Stimulated activated CD8-positive, alpha-beta memory T cell treated with anti-CD3 and anti-CD28 coated beads, Interleukin-7, amount 100 ng/mL, for 4 hours (primary cell): ENCODE measurements at places on chromosomes 5 and 9.

- no peak for DNase-seq
These were observed 9.7 kb upstream of the SUSD3 start for GRCh38 chr9:93048566-93049448.

- no peak for DNase-seq
These were observed 1.1 kb upstream of the DOCK2 start for GRCh38 chr5:169635936-169636335.

DNA sequence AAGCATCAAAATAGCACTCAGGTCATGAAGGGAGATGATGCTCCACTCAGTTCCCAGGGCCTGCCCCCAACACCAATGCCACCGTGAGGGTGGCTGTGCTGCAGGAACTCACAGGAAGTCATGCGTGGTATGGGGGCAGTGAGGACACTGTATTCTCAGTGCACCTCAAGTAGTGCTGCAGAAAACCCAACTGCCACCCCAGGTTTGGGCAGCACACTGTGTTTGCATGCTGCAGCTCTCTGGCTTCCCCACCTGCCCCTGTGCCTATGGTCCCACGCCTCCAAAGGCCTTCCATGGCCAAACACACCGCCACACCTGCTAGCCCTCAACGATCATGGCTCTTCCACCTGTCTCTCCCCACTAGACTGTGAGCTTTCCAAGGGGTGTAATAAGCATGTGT lies 14.3 kb downstream of the LHFPL2 start:
- no peak for DNase-seq

DNA sequence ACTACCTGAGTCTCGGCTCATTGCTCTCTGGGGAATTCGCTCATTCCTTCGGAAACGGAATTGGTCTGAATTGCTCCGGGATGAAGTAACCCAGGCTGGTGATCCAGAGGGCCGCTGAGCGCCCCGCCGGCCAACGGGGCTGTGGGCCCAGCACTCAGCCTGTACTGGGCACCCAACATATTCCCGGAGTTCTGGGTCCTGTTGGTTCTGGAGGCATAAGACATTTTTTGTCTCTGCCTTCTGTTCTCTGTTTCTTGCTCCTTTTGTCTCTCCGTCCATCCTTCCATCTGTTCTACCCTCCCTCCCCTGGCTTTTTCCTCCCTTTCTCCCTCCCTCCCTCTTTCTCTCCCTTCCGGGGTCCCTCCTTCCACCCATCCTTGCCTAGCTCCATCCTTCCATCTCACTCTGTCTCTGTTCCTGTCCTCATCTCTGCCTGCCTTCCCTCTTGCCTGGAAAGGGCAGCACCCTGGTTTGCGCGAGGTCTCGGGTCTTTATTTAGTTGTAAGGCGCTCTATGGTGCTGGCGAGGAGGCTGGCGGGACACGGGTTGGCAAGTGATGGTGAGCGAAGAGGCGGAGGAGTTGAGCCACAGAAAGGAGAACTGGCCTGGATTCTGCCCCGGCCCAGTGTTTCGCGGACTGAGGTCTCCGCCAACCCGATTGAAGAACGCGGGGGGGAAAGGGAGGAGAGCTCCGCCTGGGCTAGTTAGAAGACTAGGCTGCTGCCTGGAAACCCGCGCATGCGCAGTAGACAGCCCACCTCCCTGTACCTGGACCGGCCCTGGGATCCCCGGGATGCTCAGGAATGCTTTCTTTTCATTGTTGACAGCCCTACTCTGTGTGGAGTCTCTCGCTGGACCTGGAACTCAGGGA lies 1468.0 kb downstream of the FOXD4L5 start:
- DNase-seq = peak; percentile 66

GRCh38 chr5:145551714-145552113 lies 283.4 kb downstream of the PRELID2 start:
- no peak for DNase-seq

- no peak for DNase-seq
These were observed 478.3 kb downstream of the PSAT1 start for GRCh38 chr9:78775211-78775610.

- DNase-seq = no peak
These were observed 28.6 kb upstream of the EPB41L4B start for GRCh38 chr9:109349421-109349846.

GRCh38 chr9:137321726-137322361 lies 19.8 kb upstream of the NRARP start:
- DNase-seq = no peak

GRCh38 chr9:20640331-20641187 lies 18.3 kb upstream of the MLLT3 start:
- DNase-seq = peak; percentile 63

DNA sequence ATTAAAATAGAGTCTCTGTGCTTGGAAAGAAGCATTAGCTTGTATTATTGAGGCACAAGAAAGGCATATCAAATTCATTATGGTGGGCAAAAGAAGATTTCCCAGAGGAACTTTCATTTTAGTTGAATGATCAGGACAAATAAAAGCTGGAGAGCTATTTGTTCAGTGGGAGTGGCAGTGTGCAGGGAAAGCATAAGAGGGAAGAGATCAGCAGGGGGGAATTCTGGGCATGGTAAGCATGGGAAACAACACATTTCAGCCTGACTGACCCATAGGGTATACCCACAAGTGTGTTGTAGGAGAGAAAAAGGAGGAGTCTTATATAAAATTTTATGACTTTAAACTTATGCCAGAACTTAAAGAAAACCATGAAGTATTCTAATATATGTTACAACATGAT lies 167.7 kb upstream of the RASA1 start:
- no peak for DNase-seq

- DNase-seq = no peak
These were observed 289.0 kb downstream of the NR3C1 start for GRCh38 chr5:143114481-143114880.

DNA sequence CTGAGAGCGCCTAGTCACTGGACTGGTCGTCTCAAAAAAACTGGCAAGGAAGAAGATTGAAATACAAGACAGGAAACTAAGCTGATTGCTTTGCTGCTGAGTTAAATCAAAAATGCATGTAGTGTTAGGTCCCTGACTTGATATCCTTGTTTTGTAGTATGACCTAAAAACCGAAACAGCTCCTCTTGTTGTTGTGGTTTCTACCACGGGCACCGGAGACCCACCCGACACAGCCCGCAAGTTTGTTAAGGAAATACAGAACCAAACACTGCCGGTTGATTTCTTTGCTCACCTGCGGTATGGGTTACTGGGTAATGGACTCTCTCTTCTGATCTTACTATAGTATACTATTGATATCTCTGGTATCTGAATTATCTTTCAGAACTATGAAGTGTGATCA lies 4.3 kb downstream of the MTRR start:
- DNase-seq = no peak

DNA sequence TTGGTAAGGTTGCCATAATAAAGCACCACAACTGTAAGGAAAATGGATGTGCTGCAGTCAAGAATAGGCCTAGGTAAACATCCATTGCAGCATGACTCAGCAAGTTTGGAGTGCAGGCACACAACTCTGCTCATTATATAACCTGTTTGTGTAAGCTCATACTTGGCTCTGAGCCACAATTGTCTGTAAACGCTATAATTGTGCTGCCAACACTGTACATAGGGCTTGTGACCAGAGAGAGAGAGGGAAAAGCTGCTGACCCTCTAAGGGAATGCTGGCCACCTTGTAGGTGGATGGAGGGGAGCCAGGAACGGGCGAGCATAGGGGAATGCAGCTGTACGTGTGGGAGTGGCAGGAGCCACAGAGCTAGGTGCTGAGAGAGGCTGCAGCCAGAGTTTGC lies 2186.5 kb upstream of the ACO1 start:
- no peak for DNase-seq

- DNase-seq = no peak
These were observed 1062.6 kb downstream of the NR2F1-AS1 start for GRCh38 chr5:92518318-92518904.

DNA sequence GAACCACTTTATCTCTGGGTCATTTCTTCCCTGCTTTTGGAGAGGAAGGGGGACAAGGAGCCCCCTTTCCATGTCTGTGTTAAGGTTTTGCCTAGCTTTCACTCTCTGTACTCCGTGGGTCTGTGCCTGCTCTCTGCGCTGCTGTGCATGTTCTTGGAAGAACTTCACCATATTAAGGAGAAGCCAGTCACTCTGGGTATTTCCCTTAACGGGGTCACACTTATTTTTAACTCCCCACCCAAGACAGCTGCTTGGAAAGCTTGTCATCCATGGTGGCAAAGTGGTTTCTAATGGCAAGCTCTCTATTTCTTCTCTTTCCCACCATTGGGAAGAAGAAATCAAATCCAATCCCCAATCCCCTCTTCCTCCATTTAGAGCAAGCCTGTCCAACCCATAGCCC lies 44.8 kb upstream of the HMHB1 start:
- no peak for DNase-seq

DNA sequence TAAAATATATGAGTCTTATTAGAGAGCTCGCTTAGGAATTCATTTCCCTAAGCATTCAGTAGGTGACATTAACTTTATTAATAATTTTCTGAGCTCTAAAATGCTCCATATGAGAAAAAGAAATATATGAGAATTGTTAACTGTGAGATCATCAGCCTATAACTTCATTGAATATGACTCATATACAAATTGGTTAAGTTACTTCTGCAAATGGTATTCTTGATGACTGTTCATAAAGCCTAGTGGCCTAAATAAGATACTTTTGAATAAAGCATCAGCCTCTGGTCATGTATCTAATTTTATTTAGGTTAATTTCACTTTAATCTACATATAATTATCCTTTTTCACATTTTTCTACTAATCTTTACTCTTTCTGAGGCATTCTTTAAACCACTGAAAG lies 710.2 kb upstream of the ACO1 start:
- no peak for DNase-seq

DNA sequence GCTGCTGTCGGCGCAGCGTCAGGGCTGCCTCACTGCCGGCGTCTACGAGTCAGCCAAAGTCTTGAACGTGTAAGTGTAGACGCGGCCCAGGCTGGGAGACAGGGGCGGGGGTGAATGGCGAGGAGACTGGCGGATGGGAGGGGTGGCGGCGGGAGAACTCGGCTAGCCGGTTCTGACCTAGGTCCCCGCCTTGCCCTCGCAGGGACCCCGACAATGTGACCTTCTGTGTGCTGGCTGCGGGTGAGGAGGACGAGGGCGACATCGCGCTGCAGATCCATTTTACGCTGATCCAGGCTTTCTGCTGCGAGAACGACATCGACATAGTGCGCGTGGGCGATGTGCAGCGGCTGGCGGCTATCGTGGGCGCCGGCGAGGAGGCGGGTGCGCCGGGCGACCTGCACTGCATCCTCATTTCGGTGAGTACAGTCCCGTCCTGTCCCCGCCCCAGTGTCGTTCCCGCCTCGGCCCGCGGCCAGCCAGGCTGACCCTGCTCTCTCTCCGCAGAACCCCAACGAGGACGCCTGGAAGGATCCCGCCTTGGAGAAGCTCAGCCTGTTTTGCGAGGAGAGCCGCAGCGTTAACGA lies 745 bp downstream of the GADD45G start:
- peak; percentile 34 for DNase-seq

DNA sequence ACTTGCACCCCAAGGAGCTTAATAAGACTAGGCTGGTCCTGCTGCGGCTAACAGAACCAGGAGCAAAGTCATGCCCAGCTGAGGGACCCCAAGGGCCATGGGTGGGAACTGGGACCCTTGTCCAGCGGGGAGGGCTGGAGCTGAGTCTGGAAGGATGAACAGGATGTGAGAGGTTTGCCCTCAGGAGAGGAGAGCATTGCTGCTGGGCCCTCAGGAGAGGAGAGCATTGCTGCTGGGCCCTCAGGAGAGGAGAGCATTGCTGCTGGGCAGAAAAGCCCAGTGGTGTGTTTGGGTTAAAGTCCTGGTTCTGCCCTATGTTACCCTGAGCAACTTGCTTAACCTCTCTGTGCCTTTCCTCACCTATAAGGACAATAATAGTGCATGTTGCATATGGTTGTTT lies 125.8 kb downstream of the MACROH2A1 start:
- DNase-seq = no peak

- no peak for DNase-seq
These were observed 136.7 kb upstream of the TNFAIP8 start for GRCh38 chr5:119218830-119219782.

DNA sequence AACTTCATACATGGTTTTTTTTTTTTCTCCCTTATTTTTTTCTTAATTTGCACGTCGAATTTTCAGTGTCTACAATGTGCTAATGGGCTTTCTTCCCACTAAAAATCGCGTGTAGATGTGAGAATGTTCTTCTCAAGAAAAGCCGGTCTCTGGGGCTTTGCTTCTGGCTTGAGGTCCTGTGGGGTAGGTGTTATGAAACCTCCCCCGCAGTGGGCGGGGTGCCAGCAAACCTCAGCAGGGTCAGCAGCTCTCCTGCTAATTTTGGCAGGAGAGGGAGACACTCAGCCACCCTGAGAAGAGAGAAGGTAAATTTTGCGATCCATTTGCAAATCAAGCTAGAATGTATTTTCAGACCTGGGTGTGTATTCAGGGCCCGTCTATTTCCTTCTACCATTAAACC lies 59.9 kb downstream of the NPR3 start:
- DNase-seq = no peak

- no peak for DNase-seq
These were observed 18.1 kb upstream of the ZNF484 start for GRCh38 chr9:92895812-92896436.

DNA sequence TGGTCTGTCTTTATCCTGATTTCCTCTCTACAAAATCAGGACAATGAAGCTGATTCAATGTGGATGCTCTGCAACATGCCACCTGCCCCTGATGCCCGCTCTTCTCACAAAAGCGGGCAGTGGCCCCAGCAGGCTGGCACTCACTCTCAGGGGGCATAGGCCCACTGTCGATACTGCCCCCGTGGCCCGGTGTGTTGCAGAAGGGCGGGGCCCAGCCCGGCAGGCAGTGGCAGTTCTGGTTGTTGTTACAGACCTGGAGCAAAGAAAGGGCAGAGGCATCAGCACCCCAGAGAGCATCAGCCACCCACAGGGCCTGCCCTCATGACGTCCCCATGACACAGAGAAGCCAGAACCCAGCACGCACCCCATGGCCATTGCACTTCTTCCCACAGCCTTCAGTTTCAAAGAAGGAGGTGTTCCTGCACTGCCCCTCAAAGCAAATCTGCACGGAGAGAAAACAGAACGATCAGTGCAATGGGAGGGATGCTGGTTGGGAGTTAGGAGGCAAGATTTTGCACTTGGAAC lies 31.5 kb downstream of the NIPAL4 start:
- DNase-seq = no peak

GRCh38 chr5:148989567-148989966 lies 73.3 kb downstream of the SH3TC2 start:
- no peak for DNase-seq

GRCh38 chr5:76801159-76801802 lies 17.5 kb upstream of the F2RL1 start:
- no peak for DNase-seq

- DNase-seq = no peak
These were observed 59.2 kb downstream of the CDH18 start for GRCh38 chr5:19928562-19929421.

GRCh38 chr5:164012371-164012770 lies 507.0 kb downstream of the MAT2B start:
- DNase-seq = no peak
